Muscle of arm (tissue), 14 donors: ENCODE measurements at places on chromosomes 3 and 15. TPM values are rescaled to one million over a fixed set of nuclear protein-coding genes. Genes with fewer than 3 reads are reported as not detected.

DNA sequence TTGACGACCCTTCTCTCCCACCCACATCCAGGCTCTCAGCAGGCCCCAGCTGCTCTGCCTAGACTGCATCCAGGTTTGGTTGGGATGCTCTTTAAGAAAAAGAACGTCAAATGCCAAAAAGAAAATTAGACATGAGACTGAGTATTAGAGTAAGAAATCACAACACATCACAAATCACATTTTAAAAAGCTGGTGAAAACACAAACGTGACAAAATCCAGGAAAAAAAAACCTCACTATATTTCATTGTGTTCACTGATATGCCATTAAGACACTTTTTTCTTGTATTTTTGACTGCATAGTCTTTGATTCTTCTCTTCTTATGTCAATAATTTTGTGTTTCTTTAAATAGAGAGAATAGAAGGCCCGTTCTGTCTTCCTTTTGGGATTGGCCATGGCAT, 243.7 kb downstream of the TLE3 start:
- DNase-seq: no peak

Gene CIDEC
- polyA plus RNA-seq: 0.66 TPM

Gene SLC15A2
- 96.8 TPM for polyA plus RNA-seq

GRCh38 chr3:71208211-71209095, 375.1 kb downstream of the FOXP1 start:
- no peak for DNase-seq

DNA sequence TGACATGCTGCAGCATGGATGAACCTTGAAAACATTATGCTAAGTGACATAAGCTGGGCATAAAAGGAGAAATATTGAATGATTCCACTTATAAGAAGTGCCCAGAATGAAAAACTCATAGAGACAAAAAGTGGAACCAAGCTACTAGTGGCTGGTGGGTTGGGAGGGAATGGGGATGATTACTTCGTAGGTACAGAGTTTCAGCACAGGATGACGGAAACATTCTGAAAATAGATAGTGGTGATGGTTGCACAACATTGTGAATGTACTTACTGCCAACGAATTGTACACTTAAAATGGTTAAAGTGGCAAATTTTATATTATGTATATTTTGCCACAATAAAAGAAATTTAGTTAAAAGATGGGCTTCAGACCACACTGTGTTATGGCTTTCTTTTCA, 93.6 kb downstream of the RPLP1 start:
- no peak for DNase-seq

GRCh38 chr3:143170676-143171075, 51.1 kb downstream of the CHST2 start:
- DNase-seq: no peak

- DNase-seq: no peak
Observed at GRCh38 chr3:67901681-67902080, 247.3 kb upstream of the SUCLG2 start.

Gene TXNRD3
- 7.7 TPM for polyA plus RNA-seq

- no peak for DNase-seq
Observed at GRCh38 chr15:100601163-100601562, 821 bp downstream of the LINS1 start.

GRCh38 chr3:62553811-62554210, 180.5 kb upstream of the FEZF2 start:
- no peak for DNase-seq

DNA sequence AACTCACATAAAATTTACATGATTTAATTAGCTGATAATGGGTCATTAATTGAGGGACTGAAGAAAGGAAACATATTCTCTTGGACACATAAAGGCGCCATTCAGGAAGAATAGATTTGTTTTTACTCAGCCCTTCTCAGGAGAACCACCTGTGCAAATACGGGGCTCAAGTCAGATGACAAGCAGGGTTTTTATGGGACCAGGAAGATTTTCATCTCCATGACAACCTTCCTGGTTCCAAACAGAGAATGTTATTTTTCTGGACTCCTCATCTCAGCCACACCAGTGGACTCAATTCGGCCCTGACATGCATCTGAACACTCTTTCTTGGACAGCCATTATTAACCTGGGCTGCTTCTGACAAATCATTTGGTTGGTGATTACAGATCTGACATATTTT, 120.5 kb downstream of the PDZRN3 start:
- DNase-seq: no peak

- no peak for DNase-seq
Observed at GRCh38 chr3:14614189-14614588, 37.4 kb upstream of the CCDC174 start.

DNA sequence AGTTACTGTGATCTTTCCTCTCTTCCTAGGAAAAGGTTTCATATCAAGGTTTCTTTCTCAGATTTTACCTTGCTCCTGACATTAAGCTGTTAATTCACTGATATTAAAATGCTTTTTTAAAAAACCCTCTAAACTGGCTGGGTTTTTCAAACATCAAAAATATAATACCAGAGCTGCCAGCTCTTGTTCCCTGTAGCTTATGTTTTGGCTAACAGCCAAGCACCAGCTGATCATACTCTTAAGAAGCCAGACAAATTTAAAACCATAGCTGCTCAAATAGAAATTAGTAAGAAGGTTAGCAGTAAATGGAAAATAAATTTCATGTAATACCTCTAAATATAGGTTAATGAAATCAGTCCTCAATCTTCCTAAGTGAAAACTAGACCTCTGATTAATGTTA, 657.5 kb downstream of the GRM7 start:
- DNase-seq: peak; percentile 23

Gene ST6GAL1
- 18.1 TPM for polyA plus RNA-seq

Gene USP13
- polyA plus RNA-seq: 49.1 TPM

Gene NLGN1
- polyA plus RNA-seq: 1.3 TPM

- DNase-seq: no peak
Observed at GRCh38 chr3:182969277-182969676, 11.1 kb downstream of the DCUN1D1 start.

GRCh38 chr15:55660153-55660552, 72.0 kb upstream of the PYGO1 start:
- no peak for DNase-seq

GRCh38 chr3:185631508-185632206, 45.6 kb downstream of the SENP2 start:
- no peak for DNase-seq

DNA sequence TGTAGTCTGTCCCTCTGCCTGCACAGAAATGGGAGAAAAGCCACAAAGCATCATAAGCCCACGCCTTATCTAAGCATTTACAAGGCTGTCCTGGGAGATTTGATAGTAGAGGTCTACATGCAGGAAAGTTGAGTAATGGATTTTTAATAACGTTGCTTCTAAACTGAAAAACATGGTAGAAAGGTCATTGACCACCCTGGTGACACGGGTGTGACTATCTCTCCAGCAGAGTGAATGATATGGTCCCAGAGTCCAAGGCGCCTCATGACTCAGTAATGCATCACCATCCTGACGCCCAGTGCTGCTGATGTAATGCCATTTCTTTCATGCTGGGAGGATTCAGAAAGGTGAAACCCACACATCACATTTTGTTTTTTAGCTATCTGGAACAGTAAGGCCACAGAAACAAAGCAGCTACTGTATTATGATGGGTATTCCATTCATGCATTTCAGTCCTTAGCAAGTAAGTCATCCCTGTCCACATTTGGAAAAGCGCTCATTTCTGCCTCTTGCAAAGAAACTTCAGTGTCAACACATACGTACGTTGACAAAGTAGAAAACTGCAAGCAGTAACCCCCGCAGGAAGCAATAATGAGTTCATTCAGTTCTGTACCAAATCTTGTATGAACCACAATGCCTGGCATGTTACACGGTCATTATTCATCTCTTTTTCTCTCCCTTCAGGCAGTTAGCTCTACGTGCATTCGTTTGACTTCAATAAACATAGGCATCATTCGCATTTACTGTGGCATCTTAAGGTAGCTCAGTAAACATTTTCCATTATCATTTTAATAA, 483.5 kb downstream of the GABRG3 start:
- DNase-seq: no peak

DNA sequence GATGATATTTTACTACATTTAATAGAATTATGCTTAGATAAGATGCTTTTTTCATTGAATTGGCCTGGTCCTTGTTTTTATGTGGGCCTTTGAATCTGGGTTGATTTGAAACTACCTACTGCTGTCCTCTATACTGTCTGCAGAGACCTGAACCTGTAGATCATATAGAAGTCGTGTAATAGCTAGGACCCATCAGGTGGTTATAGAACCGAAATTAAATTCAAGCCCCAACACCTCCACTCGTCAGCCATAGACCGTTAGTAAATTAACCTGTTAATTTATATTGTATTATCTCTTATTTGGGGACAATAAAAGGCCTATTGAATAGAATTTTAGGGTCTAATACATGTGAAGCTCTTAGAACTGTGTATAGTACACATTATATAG, 108.4 kb downstream of the MBNL1 start:
- no peak for DNase-seq

Gene FGF7
- polyA plus RNA-seq: 25.8 TPM
